ENCODE measurements at places on chromosomes 12 and 14. TPM values are rescaled to one million over a fixed set of nuclear protein-coding genes. Genes with fewer than 3 reads are reported as not detected.

GRCh38 chr12:89138048-89138852, 214.1 kb downstream of the DUSP6 start:
- DNase-seq = peak; percentile 37

DNA sequence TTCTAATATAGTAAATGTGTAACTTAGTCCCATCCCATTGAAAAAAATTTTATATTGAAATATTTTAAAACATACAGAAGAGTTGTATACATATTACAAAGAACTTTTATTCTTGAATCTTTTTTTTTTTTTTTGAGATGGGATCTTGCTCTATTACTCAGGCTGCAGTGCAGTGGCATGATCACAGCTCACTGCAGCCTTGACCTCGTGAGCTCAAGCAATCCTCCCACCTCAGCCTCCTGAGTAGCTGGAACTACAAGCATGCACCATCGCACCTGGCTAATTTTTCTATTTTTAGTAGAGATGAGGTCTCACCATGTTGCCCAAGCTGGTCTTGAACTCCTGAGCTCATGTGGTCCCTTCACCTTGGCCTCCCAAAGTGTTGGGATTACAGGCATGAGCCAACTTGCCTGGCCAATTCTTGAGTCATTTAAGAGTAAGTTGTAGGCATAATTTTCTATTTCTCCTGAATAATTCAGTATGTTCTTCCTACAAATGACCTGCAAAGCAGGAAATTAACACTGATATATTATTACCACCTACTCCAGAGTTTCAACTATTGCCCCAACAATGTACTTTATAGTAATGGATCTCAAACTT, 153.0 kb upstream of the BMP4 start:
- DNase-seq = no peak

Gene TTC9
- total RNA-seq = 9.3 TPM

Gene KRT85
- not detected for total RNA-seq

DNA sequence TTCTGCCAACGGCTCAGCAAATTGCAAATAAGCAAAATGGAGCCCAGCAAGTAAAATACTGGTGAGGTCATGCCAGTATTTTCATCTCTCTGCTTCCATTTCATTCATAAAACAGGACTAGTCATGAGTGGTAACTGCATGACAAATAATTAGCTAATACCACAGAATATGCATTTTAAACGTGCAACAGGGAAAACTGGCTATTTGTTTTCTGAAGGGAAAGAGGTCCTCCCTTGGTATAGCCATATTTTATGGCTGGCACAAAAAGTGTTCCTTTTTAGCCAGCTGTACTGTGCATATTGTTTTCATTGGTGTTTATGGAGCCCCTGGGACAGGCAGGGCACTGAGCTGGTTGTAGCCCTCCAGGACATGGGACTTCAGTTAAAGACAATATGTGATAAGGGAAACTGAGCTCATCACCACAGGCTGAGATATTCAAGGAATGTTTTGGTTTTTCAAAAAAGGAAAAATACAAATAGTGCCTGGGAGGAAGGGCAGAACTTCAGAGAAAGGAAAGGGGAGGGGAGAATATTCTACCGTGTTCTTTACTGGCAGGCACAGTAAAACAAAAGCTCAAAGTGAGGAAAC, 26.1 kb upstream of the FOXN3 start:
- DNase-seq = no peak

Gene RD3L
- total RNA-seq = not detected

DNA sequence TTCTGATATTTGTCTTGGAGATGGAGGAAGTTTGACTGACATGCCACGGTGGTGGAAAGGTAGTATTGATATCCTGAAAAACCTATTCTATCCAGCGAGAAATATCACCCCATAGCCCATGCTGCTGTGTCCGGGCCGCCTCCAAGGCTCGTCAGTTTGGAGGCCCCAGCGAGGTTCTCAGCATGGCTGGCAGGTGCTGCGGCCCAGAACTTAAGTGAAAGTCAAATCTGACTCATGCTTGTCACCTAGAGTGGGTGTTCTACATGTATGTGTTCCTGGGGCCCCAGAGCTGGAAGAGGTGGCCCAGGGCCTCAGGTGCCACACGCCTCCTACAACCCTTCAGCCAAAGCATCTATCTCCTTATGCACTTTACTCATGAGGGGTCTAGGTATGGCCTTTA, 92.9 kb downstream of the GCH1 start:
- DNase-seq = no peak

- DNase-seq = no peak
Observed at GRCh38 chr14:102853648-102854047, 68.8 kb upstream of the AMN start.

Measured in PC-9 (cell line).